ENCODE measurements at places on chromosomes 13 and 19. TPM values are rescaled to one million over a fixed set of nuclear protein-coding genes. Genes with fewer than 3 reads are reported as not detected.

DNA sequence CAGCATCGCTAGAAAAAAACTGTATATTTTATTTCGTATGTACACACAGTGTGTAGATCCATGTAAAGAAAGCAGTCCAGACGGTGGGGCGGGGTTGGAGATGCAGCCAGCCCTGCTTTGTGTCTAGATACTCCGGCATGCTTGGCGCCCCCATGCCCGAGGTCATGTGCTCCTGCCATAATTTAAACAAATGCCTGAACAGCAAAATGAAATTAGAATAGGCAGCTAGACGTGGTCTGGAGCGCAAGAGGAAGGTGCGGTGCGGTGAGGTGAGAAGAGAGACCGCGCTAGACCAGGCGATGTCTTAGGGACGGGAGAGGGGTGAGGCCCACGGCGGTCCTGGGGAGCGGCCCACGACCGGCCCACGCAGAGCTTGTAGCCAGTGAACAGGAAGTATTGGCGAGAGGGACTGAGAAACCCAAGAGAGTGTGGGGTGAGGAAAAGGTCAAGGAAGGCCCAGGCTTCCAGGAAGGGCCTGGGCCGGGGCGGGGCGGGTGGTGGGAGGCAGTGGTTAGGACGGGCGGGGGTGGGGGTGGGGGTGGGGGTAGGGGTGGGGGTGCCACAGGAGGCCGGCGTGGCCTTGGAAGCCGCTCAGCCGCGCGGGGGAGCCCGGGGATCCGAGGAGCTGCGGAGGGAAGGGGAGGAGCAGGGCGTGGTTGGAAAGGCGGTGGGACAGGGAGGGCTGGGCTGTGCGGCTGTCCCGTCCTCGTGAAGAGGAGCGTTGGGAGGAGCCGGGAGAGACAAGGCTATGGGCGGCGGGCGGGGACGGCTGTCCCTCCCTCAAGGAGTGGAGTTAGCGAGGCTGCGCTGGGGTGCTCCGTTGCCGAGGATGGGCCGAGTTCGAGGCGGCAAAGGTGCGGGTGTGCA lies 254.7 kb upstream of the SGCG start:
- peak overlapping the region; percentile 37 for H3K4me3 ChIP-seq
- peak overlapping the region; percentile 60 for H3K27ac ChIP-seq
- H3K36me3 ChIP-seq, result no peaks in the 10 kb centered on the region

GRCh38 chr19:50178320-50178719 lies 15.2 kb upstream of the IZUMO2 start:
- DNase-seq, result no peak
- H3K4me1 ChIP-seq, result no peaks in the 10 kb centered on the region
- H3K27me3 ChIP-seq, result no peaks in the 10 kb centered on the region
- no peak overlapping the region for H3K27ac ChIP-seq

The PTGER1 gene
- total RNA-seq, result not detected

- H3K27ac ChIP-seq, result no peak overlapping the region
- H3K4me3 ChIP-seq, result no peak overlapping the region
- no peaks in the 10 kb centered on the region for H3K36me3 ChIP-seq
- DNase-seq, result no peak
- H3K4me1 ChIP-seq, result no peaks in the 10 kb centered on the region
Observed at GRCh38 chr13:103291798-103292572, 225.8 kb upstream of the SLC10A2 start.

The ZNF350 gene
- total RNA-seq, result 149 TPM

The NCR1 gene
- total RNA-seq, result 1.1 TPM

The ZNF177 gene
- 2.2 TPM for total RNA-seq

DNA sequence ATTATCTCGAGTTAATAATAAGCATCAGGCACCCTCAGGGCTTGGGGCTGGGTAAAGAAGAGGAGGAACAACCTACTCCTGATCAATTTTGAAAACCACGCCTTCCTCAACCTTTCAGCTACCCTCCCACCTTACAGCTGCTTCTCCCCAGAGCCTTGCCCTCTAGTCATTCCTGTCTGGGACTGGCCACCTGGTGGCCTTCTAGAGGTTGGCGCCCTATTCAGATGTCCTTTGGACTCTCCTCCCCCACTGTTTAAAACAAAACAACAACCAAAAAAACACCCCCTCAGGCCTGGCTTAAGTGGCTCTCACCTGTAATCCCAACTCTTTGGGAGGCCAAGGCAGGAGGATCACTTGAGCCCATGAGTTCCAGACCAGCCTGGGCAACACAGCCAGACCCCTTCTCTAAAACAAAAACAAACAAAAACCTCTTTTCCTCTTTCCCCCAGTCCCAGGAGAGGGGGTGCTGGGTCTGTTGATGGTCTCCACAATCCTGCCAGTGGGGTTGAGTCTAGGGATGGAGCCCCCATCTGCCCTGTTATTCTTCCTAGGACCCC lies 62.3 kb downstream of the CCDC70 start:
- H3K4me3 ChIP-seq, result no peak overlapping the region
- no peak overlapping the region for H3K27ac ChIP-seq
- peak; percentile 25 for DNase-seq
- no peaks in the 10 kb centered on the region for H3K36me3 ChIP-seq
- H3K27me3 ChIP-seq, result no peaks in the 10 kb centered on the region
- no peaks in the 10 kb centered on the region for H3K4me1 ChIP-seq

DNA sequence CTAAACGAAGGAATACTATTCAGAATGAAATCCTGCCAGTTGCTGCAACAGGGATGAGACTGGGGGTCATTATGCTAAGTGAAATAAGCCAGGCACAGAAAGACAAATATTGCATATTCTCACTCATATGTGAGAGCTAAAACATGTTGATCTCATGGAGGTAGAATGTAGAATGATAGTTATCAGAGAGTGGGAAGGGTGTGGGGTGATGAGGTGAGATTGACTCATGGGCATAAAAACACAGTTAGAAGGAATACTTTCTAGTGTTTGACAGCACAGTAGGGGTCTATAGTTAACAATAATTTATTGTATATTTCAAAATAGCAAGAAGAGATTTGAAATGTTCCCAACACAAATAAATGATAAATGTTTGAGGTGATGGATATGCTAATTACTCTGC lies 7.8 kb upstream of the OR7C2 start:
- H3K27ac ChIP-seq, result no peak overlapping the region
- no peaks in the 10 kb centered on the region for H3K36me3 ChIP-seq
- no peaks in the 10 kb centered on the region for H3K27me3 ChIP-seq
- DNase-seq, result no peak

GRCh38 chr13:83352391-83352790 lies 529.9 kb downstream of the SLITRK1 start:
- no peak overlapping the region for H3K4me3 ChIP-seq
- H3K27me3 ChIP-seq, result no peaks in the 10 kb centered on the region
- H3K36me3 ChIP-seq, result no peaks in the 10 kb centered on the region
- H3K27ac ChIP-seq, result no peak overlapping the region

The FLT1 gene
- 9.3 TPM for total RNA-seq

- no peaks in the 10 kb centered on the region for H3K4me1 ChIP-seq
- H3K36me3 ChIP-seq, result no peaks in the 10 kb centered on the region
- H3K27me3 ChIP-seq, result no peaks in the 10 kb centered on the region
- H3K4me3 ChIP-seq, result no peak overlapping the region
- H3K27ac ChIP-seq, result no peak overlapping the region
- DNase-seq, result no peak
Observed at GRCh38 chr13:54980651-54981050, 1952.0 kb downstream of the OLFM4 start.

The FUT1 gene
- total RNA-seq, result 7.0 TPM

DNA sequence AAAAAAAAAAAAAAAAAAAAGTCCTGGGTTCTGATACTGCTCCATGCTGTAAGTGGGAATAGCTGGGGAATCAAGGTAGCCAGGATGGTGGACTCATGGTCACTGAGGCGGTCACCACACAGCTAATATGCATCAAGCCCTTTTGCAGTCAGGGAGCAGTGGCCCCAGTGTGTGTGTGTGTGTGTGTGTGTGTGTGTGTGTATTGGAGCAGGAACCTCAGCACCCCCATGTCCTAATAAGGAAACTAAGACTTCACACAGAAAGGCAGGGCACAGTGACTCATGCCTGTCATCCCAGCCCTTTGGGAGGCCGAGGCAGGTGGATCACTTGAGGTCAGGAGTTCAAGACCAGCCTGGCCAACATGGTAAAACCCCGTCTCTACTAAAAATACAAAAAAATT lies 12.0 kb downstream of the B3GNT3 start:
- H3K4me1 ChIP-seq, result peaks cover 4% of the 10 kb centered on the region
- H3K4me3 ChIP-seq, result no peak overlapping the region
- H3K36me3 ChIP-seq, result peaks cover 35% of the 10 kb centered on the region
- no peak overlapping the region for H3K27ac ChIP-seq
- H3K27me3 ChIP-seq, result no peaks in the 10 kb centered on the region

DNA sequence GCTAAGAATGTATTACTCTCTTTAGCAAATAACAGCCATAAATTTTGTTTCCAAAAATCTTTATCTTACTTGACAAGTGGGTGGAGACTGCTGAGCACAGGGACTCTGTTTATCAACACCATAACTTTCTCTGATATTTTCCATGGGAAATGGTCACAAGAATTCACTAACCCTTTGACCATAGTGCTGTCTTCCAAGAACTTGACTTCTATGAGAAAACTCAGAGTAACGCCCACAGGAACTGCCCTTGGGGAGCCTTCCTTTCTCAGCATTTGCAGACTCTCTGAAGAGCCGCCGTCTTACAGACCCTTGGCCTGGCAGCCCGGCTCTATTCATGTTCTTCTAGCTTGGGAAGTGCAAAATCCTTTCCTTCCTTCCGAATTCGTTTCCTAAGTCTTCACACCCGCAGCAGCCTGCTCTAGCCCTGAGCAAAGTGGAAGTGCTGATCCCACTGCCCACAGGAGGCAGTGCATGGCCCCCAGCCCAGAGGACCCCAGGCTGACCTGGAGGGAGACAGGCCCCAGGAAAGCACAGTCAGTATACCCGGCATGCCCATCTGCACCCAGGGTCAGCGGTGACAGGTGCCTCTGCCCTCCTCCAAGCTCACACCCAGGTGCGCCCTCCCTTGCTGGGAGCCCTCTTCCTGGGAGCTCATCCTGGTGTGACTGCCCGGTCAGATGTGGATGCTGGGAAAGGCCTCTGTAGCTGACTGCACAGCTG lies 10.2 kb downstream of the GAS6 start:
- no peak overlapping the region for H3K27ac ChIP-seq
- H3K4me3 ChIP-seq, result no peak overlapping the region
- H3K4me1 ChIP-seq, result peaks cover 55% of the 10 kb centered on the region
- no peaks in the 10 kb centered on the region for H3K27me3 ChIP-seq
- no peaks in the 10 kb centered on the region for H3K36me3 ChIP-seq

DNA sequence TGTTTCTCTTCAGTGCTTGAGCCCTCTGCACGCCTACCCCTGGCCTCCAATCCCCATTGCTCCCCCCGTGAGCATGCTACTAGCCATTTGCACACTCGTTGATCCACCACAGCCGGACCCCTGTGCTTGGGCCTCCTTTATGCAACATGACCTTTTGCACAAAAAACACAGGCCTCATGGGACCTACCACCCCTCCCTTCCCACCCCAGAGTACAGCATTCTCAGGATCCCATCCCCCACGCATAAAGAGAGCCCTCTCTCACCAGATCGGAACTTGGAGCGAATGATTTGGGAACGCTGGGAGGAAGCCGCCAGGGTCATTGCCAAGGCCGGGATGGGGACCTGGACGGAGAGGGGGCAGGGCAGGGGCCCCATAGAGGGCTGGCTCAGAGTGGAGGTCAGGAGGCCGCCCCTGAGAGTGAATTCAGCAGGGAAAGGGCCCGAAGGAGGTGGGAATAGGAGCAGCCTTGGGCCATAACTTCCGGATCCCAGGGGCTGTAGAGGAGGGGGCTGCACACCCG lies 754 bp downstream of the MAMSTR start:
- no peak overlapping the region for H3K4me3 ChIP-seq
- DNase-seq, result no peak
- no peaks in the 10 kb centered on the region for H3K27me3 ChIP-seq
- peaks cover 34% of the 10 kb centered on the region for H3K4me1 ChIP-seq

DNA sequence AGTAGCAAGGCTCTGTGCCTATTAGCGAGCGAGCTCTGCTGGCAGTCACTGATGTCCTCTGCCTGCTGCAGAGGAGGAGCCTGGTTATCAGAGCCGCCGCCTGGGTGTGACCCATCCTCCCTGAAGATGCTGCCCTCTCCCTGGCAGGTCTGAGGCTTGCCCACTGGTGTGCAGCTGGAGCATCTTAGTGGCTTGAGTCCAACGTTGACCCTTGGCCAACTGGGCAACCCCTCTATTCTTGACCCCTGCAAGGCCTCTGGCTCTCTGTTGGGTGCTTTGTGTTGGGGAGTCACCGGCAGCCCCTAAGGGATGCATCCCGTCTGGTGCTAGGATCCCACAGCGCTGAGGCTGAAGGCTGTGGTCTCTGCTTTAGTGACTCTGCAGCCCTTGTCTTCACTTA lies 277.9 kb upstream of the SOX1 start:
- H3K4me1 ChIP-seq, result no peaks in the 10 kb centered on the region
- H3K36me3 ChIP-seq, result no peaks in the 10 kb centered on the region
- no peaks in the 10 kb centered on the region for H3K27me3 ChIP-seq
- H3K27ac ChIP-seq, result no peak overlapping the region

- H3K4me3 ChIP-seq, result no peak overlapping the region
- no peaks in the 10 kb centered on the region for H3K36me3 ChIP-seq
- no peak overlapping the region for H3K27ac ChIP-seq
- H3K4me1 ChIP-seq, result peaks cover 47% of the 10 kb centered on the region
Observed at GRCh38 chr19:18610556-18611326, 1.9 kb upstream of the TMEM59L start.

GRCh38 chr13:75395066-75395465 lies 86.9 kb downstream of the TBC1D4 start:
- no peak overlapping the region for H3K27ac ChIP-seq
- H3K36me3 ChIP-seq, result no peaks in the 10 kb centered on the region
- no peak for DNase-seq
- no peaks in the 10 kb centered on the region for H3K4me1 ChIP-seq
- H3K4me3 ChIP-seq, result no peak overlapping the region

GRCh38 chr13:34750078-34750931 lies 191.8 kb upstream of the NBEA start:
- H3K36me3 ChIP-seq, result no peaks in the 10 kb centered on the region
- DNase-seq, result no peak
- H3K27me3 ChIP-seq, result no peaks in the 10 kb centered on the region
- H3K4me3 ChIP-seq, result peak overlapping the region; percentile 43
- H3K4me1 ChIP-seq, result peaks cover 23% of the 10 kb centered on the region
- no peak overlapping the region for H3K27ac ChIP-seq

The ZNF667 gene
- total RNA-seq, result 5.4 TPM

DNA sequence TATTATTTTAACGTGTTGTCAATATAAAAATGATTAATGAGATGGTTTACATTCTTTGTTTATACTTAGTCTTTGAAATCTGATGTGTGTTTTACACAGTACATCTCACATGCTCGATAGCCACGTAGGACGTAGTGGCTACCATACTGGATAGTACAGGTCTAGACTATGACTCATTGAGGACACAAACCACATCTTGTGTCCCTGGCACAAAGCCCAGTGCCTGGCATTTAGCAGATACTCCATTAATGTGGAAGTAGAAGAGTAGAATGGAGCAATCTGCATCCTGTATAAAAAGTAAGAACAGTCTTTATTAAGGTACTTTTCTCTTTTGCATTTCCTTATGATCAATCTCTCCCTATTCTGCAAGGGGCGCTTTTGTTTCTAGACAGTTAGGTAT lies 49.0 kb upstream of the FRY start:
- H3K27ac ChIP-seq, result no peak overlapping the region
- H3K36me3 ChIP-seq, result no peaks in the 10 kb centered on the region
- H3K4me1 ChIP-seq, result peaks cover 7% of the 10 kb centered on the region
- H3K27me3 ChIP-seq, result no peaks in the 10 kb centered on the region
- peak; percentile 83 for DNase-seq
